ENCODE measurements at places on chromosomes 11 and 22. TPM values are rescaled to one million over a fixed set of nuclear protein-coding genes. Genes with fewer than 3 reads are reported as not detected.

DNA sequence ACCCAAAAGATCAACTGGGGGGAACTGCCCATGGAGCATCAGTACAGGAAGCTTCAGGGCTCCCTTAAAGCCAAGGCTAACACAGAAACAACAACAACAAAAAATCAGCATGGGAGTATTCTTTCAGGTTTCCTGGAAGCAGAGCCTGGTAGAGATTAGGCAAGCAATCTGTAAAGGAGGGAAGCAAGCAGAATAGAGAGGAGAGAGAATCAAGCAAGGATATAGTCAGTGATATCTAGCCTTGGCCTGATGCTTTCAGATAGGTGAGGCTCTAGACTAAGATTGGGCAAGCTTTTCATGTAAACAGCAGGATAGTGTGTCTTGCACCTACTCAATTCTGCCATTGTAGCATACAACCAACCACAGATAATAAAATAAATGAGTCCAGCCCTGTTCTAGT, 44.4 kb upstream of the FAT3 start:
- no peak for DNase-seq

- DNase-seq: no peak
These were observed 461.7 kb upstream of the TENM4 start for GRCh38 chr11:79902493-79902892.

DNA sequence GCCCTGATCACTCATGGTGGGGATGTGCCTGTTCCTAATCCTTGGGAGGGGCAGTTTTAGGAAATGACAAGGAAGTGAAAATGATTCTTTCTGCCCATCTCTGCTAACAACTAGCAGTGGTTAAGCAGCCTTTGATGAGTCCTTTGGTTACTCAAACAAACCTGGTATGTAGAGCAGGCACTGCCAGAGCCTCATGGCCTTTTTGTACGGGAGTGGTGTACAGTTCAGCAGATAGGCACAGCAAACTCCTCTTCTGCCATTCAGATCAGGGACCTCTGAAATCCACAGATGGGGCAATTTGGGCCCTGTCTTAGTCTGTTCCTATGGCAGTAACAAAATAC, 66.2 kb downstream of the FZD4 start:
- DNase-seq: no peak

GRCh38 chr22:38704654-38705234, 1.0 kb upstream of the GTPBP1 start:
- DNase-seq: no peak

GRCh38 chr11:2133241-2134021, 5.8 kb downstream of the IGF2 start:
- no peak for DNase-seq

- DNase-seq: no peak
These were observed 231.7 kb downstream of the AASDHPPT start for GRCh38 chr11:106309070-106309684.

DNA sequence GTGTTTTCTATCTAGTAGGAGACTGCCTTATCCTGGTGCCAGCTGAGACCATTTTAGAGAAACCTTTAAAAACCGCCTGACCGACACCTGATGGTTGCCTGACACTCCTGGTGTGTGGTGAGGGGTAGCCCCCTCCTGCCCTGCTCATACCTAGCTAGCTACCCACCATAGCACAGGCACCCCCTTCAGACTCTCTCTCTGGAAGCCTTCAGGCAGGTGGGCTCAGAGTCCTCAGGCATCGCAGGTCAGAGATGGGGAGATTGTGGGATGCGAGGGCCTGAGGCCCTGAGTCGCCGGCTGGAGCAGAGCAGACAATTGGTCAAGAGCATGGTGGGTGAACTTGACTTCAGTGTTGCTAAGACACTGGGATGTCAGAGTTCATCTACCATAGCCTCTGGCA, 424.6 kb downstream of the BRD1 start:
- DNase-seq: no peak

DNA sequence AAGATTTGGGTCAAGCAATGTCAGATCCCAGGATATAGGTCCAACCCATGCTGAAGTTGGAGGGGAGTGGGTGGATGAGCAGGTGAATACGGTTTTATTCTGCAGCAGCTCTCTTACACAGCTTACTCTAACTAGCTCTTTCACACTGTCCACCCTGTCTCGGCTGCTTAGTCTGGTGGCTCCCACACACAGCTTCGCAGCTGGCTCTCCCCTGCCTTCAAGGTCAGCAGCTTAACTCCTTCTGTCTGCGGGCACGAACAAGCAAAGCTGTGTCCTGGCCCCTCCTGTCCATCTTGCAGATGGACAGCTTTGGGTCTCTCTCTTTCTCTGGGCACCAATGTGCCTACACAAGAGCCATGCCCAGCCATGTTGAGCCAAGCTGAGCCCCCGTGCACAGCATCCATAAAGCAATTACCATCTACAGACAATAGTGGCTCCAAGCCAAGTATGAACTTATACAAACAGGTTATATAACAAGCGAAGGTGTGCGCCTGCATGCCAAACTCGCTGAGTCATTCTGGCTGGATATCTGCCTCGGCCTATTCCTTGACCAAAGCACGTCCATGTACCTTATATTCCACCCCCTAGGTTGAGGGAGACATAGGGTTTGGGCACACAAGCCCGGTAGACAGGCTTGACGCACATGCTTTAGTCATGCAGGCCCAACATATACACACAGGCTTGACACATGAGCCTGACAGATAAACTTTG, 1307.8 kb upstream of the RAG2 start:
- no peak for DNase-seq

Gene ABTB2
- 0.04 TPM for polyA plus RNA-seq

Gene CBLIF
- 0.49 TPM for polyA plus RNA-seq

Gene PAMR1
- not detected for polyA plus RNA-seq

Gene KRTAP5-2
- polyA plus RNA-seq: not detected

Gene XKR3
- 11.2 TPM for polyA plus RNA-seq

Gene AASDHPPT
- 48.0 TPM for polyA plus RNA-seq

Gene MMP12
- polyA plus RNA-seq: not detected

Gene TRIM29
- 0.93 TPM for polyA plus RNA-seq

Gene TRPC6
- polyA plus RNA-seq: not detected
